Cardiac muscle cell (in vitro differentiated cells and primary cell): ENCODE measurements at places on chromosomes 2 and 18. TPM values are rescaled to one million over a fixed set of nuclear protein-coding genes. Genes with fewer than 3 reads are reported as not detected.

LOXHD1 gene
- total RNA-seq = 0.21 TPM in 1 of 2 replicates, not detected in the other

ADD2 gene
- total RNA-seq = 16.0 and 40.0 TPM in 2 replicates

FOXD4L1 gene
- total RNA-seq = 0.81 and 1.2 TPM in 2 replicates

EEF1B2 gene
- total RNA-seq = 390 and 474 TPM in 2 replicates

EFHD1 gene
- 3.2 and 8.0 TPM in 2 replicates for total RNA-seq

SLC30A3 gene
- total RNA-seq = 75.1 and 84.7 TPM in 2 replicates

DNA sequence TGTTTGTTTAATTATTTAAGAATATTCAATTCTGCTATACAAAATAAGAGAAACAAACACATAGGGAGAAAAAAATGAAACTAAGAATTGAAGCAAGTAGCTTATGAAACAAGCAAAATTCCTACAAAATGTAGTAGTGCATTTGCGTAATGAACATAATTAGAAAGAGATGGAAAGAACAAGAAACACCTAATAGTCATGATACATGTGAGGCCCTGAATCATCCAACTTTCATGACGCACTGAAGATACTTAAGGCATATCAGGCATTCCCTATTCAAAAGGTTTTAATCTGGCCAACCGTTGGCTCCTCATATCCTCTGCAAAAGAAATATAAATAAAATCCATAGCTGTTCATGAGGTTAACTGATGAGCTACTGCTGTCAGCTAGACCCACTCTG is 14.5 kb upstream of the NAB1 start:
- peak; percentile 53 for DNase-seq

- DNase-seq = no peak
Measured at GRCh38 chr2:111118481-111118980, 2.2 kb upstream of the BCL2L11 start.

DNA sequence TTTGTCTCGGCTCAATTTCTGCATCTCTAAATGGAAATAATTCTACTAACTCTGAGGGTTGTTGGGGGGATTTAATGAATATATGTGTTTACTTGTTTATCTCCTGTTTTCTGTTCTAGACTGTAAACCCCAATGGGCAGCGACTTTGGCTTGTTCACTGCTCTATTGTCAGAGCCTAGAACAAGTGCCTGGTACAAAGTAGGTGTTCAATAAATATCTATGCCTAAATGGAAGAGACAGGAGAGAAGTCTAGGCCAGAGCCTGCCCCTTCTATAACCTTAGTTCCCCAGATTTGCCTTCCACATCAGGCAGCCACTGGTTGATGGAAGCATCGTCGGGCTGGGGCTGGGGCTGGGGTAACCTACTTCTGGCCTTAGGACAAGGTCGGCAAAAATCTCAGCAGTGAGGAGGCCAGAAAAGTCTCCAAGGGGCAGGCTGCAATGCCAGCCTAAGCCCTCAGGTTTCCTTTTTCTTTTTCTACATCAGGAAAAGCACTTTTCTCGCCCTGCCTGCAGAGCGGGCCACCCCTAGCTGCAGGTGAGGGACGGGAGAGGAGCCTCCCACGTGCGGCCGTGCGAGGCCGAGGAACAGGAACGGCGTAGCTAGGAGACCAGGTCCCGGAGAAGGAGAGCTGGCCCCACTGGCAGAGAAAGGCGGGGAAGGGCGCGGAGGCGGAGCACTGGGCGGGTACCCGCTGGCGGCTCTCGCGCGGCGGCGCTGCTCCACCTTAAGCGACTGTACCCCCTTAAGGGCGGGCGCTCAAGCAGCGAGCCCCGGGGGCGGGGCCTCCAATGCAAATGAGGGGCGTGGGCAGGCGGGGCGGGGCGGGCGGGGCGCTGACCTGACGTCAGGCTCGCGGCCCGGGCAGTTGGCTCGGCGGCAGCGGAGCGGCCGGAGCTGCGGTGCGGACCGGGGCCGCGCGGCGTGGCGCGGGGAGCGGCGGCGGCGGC is at the start of gene CNNM4:
TSS of gene CNNM4 (plus strand) at position 867 of the 950 bp plus-strand sequence. CDS start 98 bp downstream, outside the sequence.
- DNase-seq = peak; percentile 96

DNA sequence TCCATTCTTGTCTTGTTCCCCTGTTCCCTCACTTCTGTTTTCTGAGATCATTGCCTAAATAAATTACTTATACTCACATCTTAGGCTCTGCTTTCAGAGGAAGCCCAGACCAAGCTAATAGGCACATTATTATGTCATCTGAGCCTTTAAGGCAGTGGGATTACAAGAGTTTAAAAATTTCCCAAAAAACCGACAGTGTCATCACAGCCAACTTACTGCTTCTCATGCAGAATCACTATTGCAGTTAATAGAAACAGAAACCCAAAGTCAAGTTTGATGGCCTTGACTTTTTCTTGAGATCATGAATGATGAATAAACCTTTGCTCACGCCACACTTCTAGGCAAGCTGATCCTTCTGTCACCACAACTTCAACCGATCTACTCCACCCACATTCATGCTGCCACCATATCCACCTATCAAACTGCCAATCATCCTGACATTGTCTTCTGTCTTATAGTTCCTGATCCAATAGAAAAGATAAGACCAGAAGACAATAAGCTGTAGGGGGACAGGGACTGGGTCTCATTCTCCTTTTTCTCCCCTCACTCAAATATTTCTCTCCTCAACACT is 142.7 kb upstream of the CREB1 start:
- DNase-seq = no peak

DNA sequence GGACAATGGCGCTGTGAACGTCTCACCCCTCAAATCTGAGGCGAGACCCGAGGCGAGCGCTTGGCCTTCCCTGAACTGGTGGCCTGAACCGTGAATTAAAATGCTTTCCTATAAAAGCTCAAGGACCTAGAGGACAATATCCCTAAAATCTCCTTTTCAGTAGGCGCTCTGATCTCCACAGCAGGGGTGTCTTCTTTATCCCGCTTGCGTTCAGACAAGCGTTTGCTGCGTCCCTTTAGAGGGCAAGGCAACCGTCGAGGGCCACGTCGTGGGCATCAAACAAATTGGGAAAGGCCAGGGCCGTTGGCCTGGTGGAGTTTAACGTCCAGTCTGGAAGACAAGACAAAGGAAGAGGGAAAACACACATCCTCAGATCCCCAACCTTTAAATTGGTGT is 1.3 kb upstream of the RAX start:
- no peak for DNase-seq

DNA sequence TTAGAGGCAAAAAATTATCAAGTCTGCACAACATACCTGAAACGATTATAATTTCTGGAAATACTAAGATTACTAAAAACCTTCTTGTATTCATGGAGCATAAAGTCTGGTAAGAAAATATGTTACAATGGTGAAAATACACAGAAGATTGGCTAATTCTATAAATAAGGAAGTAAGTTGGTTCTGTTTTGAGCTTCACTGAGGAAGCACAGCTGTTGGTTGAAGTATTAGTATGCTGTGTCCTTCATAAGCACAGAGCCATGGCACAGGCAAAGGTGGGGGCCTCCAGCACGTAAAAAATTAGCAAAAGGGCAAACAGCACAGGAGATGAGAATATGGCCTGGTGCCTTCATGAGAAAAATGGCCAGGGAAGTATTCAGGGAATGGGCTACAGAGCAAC is 40.4 kb upstream of the ANKRD62 start:
- no peak for DNase-seq

GRCh38 chr18:23872701-23873550 is 141.6 kb upstream of the TTC39C start:
- no peak for DNase-seq

GRCh38 chr18:25467226-25467987 is 115.4 kb upstream of the ZNF521 start:
- DNase-seq = no peak

DNA sequence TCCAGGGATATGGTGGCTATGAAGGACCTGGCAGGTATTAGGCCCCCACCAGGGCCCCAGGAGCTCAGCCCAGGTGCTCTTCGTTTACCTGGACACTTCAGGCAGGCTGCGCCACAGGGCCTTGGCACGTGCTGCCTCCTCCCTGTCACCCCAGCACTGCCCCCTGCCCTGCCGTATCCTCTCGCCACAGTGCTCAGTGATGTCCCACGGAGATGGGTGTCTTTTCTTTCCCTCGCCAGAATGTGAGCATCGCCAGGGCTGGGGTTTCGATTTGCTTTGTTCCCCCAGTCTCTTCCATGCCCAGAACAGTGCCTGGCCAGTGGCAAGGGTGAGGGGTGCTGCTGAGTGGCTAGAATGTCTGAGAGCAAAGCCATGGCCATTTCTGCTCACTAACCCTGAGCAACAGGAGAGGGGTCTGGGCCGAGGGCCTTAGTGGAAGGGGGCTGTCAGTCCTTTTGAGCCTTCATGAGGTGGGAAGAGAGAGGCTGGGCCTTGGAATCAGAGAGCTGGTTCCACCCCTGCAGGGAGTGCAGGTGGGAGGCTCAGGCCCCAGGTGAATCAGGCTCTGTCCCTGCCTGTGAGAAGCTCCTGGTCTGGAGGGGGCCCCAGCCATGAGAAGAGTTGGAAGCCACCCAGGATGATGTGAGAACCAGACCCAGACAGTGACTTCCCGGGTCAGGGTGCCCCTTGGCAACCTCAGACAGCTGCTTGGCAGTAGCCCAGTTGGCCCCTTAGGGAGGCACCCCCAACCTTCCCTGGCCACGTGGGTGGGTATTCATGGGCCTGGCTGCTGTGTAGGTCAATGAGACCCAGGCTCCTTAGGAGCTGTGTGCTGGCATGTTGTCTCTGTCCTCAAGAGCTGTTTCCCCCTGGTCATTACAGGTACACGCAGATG is 129.9 kb upstream of the HS6ST1 start:
- no peak for DNase-seq

DNA sequence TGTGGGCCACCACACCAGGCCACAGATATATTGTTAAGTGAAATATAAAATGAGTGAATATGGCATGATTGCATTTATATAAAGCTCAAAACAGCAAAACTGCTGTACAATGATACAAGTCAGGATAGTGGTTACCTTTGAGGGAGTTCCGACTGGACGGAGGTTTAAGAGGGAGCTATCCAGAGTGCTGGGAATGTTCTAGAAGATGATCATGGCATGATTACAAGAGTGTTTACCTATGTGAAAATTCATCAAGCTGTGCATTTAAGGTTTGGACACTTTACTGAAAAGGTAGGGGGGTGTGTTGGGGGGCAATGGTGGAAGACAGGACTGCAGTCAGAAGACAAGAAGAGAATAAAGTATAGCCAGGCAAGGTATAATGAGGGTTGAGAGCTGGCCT is 201.4 kb downstream of the ZBTB7C start:
- DNase-seq = no peak

DNA sequence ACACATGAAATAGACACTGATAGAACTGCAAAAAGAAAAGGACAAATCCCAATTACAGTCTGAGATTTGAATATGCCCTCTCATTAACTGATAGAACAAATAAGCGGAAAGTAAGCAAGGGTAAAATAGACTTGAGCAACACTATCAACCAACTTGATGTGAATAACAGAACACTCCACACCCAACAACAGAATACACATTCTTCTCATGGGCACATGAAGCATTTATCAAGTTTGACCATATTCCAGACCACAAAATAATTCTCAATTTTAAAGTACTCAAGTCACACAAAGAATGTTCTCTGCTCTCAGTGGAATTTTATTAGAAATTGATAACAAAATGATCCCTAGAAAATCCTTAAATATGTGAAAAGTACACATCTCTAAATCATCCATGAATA is 19.0 kb downstream of the ETAA1 start:
- DNase-seq = no peak

DNA sequence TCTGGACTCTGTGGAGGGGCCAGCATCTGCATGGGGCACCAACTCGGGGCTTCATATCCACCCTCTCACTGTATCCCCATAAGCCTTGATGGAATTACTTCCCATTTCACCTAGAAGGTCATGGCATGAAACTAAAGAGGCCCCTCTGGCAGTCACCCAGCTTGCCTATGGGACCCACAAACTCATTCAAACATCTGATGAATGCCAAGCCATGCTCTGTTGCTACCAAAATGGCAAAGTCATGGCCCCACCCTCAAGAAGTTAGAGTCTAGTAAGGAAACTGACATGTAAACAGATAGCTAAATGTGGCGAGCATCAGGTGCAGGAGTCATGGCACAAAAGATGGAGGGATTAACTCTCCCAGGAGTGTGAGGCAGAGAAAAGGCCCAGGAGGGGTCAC is 14.5 kb downstream of the CYB5A start:
- no peak for DNase-seq

GRCh38 chr2:224271617-224272236 is 130.2 kb downstream of the FAM124B start:
- DNase-seq = no peak

GRCh38 chr2:221850076-221850475 is 278.0 kb upstream of the EPHA4 start:
- DNase-seq = no peak

DNA sequence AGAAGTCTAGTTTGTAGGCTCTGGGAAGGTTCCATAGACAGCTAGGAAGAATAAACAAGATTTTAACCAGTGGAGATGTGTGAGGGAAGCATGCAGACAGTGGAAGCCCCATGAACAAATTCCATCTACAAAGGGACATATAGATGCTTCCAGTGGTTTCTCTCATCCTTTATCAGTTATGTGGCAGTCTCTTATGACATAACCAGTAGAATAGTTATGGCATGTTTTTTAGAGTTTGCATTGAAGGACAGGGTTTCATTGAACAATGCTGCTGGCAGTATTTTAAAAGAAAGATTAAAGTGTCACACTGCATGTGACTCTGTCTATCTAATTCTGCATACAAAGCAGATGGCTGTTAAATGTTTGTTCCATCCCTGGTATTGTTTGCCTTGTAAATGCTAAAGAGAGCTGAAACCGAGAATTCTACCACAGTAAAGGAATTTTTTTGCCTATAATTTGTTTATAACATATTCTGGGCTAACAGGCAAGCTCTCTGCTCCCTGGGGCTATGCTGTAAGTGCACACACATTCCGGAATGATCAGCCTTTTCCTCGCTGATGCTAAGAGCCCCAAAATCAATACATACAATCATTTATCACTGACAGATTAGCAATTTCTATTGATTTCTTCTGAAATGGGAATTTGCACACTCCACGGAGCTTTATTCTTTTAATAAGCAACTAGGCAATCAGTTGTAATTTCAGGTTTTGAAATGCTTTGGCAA is 76.8 kb upstream of the PELI1 start:
- DNase-seq = no peak
